ENCODE measurements at places on chromosomes 7 and 10.
A peak's percentile ranks its signal among the peaks of the same experiment; 100 is the strongest.

DNA sequence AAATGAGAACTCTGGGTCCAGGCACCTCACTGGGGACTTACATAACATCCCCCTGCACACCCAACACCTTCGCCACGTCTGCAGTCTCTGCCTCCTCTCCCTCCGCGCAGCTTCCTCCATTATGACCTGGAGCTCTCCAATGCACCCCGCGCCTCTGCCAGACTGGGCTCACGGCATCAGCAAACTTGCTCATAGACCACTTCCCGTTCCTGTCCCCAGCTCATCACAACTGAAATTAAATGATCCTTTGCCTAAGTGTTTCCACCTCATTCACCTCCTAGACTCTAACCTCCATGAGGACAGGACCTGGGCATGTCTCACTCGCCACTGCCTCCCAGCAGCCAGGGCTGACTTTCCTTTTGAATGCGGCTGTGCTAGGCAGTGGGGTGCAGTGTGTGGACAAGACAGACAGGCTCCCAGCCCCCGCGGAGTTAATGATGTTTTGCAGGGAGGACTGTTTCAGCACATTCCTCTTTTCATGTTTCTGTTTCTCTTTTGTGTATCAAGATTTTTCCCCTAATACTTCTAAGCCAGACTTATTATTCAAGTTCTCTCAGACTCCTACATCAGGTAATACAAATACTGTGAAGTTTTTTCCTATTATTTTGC, 18.8 kb downstream of the CHST15 start:
- H3K27me3 ChIP-seq = no peaks in the 10 kb centered on the region
- peak overlapping the region; percentile 60 for H3K4me3 ChIP-seq
- no peak for DNase-seq
- peaks cover 28% of the 10 kb centered on the region for H3K4me1 ChIP-seq
- no peaks in the 10 kb centered on the region for H3K36me3 ChIP-seq

- no peak for DNase-seq
- no peak overlapping the region for H3K4me3 ChIP-seq
- H3K4me1 ChIP-seq = no peaks in the 10 kb centered on the region
- H3K27me3 ChIP-seq = peaks cover 26% of the 10 kb centered on the region
- H3K27ac ChIP-seq = no peak overlapping the region
Observed at GRCh38 chr7:55231736-55232280, 133.3 kb upstream of the LANCL2 start.

DNA sequence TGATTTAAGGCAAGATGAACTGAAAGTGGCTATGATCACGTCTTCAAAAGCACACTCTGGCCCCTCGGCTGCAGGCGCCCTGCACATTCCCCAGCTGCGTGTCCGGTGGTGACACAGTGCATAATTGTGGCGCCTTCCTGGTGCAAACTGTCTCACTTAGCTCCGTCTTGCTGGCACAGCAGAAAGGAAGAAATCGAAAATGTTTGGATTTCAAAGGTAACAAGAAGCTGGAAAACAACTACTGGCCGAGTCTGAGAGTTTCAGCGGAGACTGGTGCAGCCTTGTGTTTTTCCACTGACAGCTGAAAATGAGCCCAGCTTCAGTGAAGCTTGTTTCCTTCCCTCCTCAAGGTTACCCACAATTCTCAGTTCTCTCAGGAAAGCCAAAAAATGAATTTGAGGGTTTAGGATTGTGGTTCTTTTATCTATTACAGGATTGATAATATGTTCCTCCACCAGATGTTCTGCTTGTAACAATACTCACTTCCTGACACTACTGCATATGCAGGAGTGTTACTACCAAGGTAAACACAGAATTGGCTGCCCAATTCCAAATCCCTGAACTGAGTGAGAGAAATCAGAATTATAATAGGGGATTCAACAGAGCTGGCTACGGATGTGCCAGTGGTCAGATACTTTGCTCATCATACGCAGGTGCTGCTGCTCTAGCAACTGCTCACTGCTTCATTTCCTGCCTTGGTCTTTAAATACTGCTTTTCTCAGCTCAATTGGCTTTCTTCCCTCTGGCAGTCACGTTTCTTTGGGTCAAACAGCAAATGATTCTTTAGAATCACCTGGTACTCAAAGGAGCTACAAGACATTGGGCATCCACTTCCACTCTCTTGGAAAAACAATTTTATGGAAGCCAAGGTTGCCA, 63.7 kb downstream of the TRUB1 start:
- peak overlapping the region; percentile 41 for H3K27ac ChIP-seq
- H3K27me3 ChIP-seq = peaks cover 3% of the 10 kb centered on the region
- peak; percentile 24 for DNase-seq
- no peaks in the 10 kb centered on the region for H3K36me3 ChIP-seq
- peak overlapping the region; percentile 69 for H3K4me3 ChIP-seq

DNA sequence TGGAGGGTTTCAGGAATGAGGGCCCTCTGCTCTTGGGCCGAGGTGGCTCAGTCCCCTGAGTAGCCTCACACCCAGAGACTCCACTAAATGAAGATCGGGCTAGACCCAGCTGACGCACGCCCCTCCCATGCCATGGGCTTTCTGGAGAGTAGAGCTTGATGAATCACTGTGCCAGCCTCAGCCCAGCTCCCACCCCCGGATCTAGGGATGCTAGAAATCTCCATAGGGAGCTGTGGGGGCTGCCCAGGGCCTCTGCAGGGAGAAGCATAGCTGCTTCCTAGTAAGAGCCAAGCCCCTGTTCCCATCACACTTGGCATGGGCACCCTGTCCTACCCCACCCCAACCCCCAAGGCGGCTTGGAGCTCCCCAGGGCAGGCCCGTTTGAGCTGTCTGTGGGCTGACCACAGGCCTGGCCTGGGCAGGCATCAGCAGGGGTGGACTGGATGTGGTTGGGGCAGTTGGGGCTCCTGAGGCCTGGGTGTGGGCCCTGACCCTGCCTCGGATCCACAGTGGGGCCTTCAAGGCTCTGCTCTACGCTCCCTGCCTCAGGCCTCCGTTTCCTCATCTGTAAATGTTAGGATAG, 121.2 kb downstream of the ZMIZ1 start:
- no peaks in the 10 kb centered on the region for H3K27me3 ChIP-seq
- H3K4me3 ChIP-seq = no peak overlapping the region
- H3K36me3 ChIP-seq = peaks cover 48% of the 10 kb centered on the region
- peaks cover 81% of the 10 kb centered on the region for H3K4me1 ChIP-seq
- DNase-seq = no peak

- H3K27me3 ChIP-seq = no peaks in the 10 kb centered on the region
- H3K36me3 ChIP-seq = peaks cover 88% of the 10 kb centered on the region
- no peaks in the 10 kb centered on the region for H3K4me1 ChIP-seq
- H3K4me3 ChIP-seq = no peak overlapping the region
- no peak overlapping the region for H3K27ac ChIP-seq
Observed at GRCh38 chr7:104196161-104196560, 11.7 kb downstream of the ORC5 start.

DNA sequence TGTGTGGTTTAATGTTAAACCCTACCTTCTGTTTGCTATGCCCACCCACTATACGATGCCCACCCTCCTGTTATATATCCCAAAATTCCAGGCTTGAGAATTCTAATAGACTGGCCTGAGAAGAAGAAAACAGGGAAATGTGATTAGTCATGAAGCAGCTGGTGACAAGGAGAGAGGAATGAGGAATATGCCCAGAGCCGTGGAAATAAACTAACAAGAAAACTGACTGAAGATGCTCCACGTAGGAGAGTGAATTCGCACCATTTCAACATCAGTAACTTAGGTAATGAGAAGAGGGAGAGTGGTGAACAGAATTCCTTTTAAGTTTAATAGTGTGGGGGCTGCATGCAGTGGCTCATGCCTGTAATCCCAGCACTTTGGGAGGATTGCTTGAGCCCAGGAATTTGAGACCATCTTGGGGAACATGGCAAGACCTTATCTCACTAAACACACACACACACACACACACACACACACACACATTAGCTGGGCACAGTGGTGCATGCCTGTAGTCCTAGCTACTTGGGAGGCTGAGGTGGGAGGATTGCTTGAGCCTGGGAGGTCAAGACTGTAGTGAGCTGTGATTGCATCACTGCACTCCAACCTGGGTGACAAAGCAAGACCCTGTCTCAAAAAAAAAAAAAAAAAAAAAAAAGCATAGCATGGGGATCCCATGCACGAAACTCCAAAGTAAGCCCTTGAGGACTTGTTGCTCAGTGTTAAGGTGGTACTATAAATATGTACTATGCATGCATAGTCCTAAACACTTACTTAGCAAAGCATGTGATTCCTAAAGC, 16.1 kb upstream of the SYPL1 start:
- peaks cover 3% of the 10 kb centered on the region for H3K4me1 ChIP-seq
- H3K27ac ChIP-seq = no peak overlapping the region
- no peaks in the 10 kb centered on the region for H3K36me3 ChIP-seq
- DNase-seq = peak; percentile 80
- no peak overlapping the region for H3K4me3 ChIP-seq

- H3K36me3 ChIP-seq = no peaks in the 10 kb centered on the region
- no peak for DNase-seq
- H3K4me1 ChIP-seq = no peaks in the 10 kb centered on the region
- no peak overlapping the region for H3K4me3 ChIP-seq
- peaks cover 10% of the 10 kb centered on the region for H3K27me3 ChIP-seq
Observed at GRCh38 chr7:132469264-132469663, 107.0 kb downstream of the PLXNA4 start.

GRCh38 chr7:158255156-158255555, 332.5 kb downstream of the PTPRN2 start:
- H3K27me3 ChIP-seq = no peaks in the 10 kb centered on the region
- H3K36me3 ChIP-seq = no peaks in the 10 kb centered on the region
- H3K4me3 ChIP-seq = no peak overlapping the region
- no peak for DNase-seq
- H3K27ac ChIP-seq = no peak overlapping the region

- H3K4me3 ChIP-seq = no peak overlapping the region
- peaks cover 2% of the 10 kb centered on the region for H3K4me1 ChIP-seq
- H3K27me3 ChIP-seq = peaks cover 19% of the 10 kb centered on the region
Observed at GRCh38 chr10:28797904-28798371, 120.6 kb downstream of the BAMBI start.

GRCh38 chr7:4665661-4666060, 16.4 kb upstream of the FOXK1 start:
- H3K4me3 ChIP-seq = no peak overlapping the region
- DNase-seq = peak; percentile 92
- H3K27ac ChIP-seq = peak overlapping the region; percentile 95
- H3K27me3 ChIP-seq = no peaks in the 10 kb centered on the region
- H3K36me3 ChIP-seq = no peaks in the 10 kb centered on the region

DNA sequence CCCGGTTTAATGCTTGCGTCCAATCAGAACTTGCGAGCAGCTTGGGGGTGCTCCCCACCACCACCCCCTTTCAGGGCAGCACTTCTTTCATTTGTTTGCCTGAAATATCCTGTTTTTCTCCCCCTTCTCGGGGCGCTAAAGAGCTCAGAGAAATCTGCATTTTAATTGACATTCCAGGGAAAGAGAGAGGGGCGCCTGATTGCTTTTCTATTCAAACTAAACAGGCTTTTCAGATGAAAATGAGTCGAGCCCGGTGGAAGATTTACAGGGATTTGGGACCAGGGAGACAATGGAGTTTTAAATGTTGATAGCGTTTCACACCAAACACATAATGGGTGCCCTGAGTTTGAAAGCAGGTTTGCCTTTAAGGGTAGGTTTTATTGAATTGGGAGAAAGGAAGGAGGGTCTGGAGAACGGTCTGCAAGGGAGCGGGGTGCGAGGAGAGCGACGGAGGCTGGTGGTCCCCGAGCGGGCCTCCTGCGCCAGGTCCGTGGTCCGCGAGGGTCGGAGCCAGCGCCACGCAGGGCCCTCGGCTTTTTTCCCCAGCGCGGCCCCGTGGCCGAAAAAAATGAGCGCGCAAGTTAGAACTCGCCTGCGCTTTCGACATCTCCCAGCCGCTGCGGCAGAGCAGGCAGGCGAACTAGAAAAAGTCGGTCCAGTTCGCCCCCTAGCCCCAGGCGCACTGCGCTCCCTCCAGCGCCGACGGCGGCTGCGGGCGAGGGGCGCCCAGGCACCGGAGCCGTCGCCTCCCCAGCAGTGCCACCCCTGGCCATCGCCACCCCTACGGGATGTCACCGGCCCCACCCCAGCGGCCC, 1.3 kb downstream of the FGFR2 start:
- peak; percentile 42 for DNase-seq
- peak overlapping the region; percentile 56 for H3K4me3 ChIP-seq
- H3K27ac ChIP-seq = no peak overlapping the region
- H3K36me3 ChIP-seq = no peaks in the 10 kb centered on the region

GRCh38 chr7:7352845-7353244, 170.5 kb downstream of the C1GALT1 start:
- H3K4me1 ChIP-seq = no peaks in the 10 kb centered on the region
- peaks cover 8% of the 10 kb centered on the region for H3K27me3 ChIP-seq
- H3K4me3 ChIP-seq = no peak overlapping the region
- no peak for DNase-seq
- no peaks in the 10 kb centered on the region for H3K36me3 ChIP-seq
- no peak overlapping the region for H3K27ac ChIP-seq

- peaks cover 12% of the 10 kb centered on the region for H3K4me1 ChIP-seq
- H3K36me3 ChIP-seq = no peaks in the 10 kb centered on the region
- peaks cover 92% of the 10 kb centered on the region for H3K27me3 ChIP-seq
- H3K27ac ChIP-seq = no peak overlapping the region
- H3K4me3 ChIP-seq = no peak overlapping the region
- DNase-seq = peak; percentile 22
Observed at GRCh38 chr10:118594392-118595063, 920 bp downstream of the PRLHR start.
